Activated CD4-positive, alpha-beta T cell treated with anti-CD3 and anti-CD28 coated beads, Interleukin-2, amount 10 ng/mL, durations not matched to agents 7 days and 5 days (primary cell): ENCODE measurements at places on chromosomes 2 and 18.

- no peak overlapping the region for H3K27ac ChIP-seq
- peaks cover 18% of the 10 kb centered on the region for H3K36me3 ChIP-seq
Measured at GRCh38 chr2:231467016-231467545, 2.8 kb upstream of the NCL start.

DNA sequence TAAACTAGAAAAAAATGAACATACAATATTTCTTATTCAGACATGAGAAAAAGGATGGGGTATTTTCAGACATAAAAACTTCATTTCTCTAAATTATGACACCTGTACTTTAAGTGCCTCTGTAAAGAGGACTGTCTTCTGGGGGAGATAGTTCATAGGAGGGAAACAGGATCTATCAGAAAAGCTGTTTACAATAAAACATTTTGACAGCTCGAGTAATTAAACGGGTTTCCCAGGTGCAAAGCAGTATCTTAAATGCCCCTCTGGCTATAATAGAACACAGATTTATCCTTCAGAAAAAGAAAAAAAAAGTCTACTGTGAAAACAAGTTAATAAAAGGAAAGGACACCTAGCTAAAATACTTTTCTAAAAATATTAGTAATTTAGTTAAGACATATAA lies 311.4 kb upstream of the UBE2E3 start:
- no peaks in the 10 kb centered on the region for H3K36me3 ChIP-seq
- H3K27ac ChIP-seq = no peak overlapping the region
- H3K27me3 ChIP-seq = peaks cover 2% of the 10 kb centered on the region
- no peak overlapping the region for H3K4me3 ChIP-seq

- H3K4me1 ChIP-seq = no peaks in the 10 kb centered on the region
- DNase-seq = no peak
- H3K36me3 ChIP-seq = no peaks in the 10 kb centered on the region
- H3K4me3 ChIP-seq = no peak overlapping the region
Measured at GRCh38 chr2:182186132-182186735, 200.6 kb downstream of the PPP1R1C start.

DNA sequence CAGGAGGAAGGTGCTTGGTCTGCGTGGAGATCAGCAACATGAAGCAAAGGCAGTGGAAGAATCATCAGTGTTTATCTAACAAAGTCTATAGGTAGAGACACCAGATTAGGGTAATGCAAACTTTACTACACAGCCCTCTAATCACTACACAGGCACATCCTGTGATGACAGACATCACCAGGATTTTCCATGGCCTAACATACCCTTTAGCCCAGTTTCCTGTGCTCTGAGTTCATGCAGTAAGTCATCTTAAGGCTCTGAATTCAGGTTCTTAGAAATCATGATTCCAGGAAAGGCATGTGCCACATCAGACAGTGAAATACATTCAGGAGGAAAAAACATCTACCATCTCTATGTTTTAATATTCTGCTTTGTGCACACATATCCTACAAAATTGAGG lies 708.5 kb upstream of the SLC8A1 start:
- H3K4me1 ChIP-seq = peaks cover 8% of the 10 kb centered on the region
- DNase-seq = no peak
- H3K27ac ChIP-seq = peak overlapping the region; percentile 79
- no peak overlapping the region for H3K4me3 ChIP-seq
- H3K27me3 ChIP-seq = no peaks in the 10 kb centered on the region
- H3K36me3 ChIP-seq = no peaks in the 10 kb centered on the region

GRCh38 chr18:36162981-36163380 lies 24.3 kb upstream of the MOCOS start:
- H3K4me3 ChIP-seq = no peak overlapping the region
- DNase-seq = no peak

DNA sequence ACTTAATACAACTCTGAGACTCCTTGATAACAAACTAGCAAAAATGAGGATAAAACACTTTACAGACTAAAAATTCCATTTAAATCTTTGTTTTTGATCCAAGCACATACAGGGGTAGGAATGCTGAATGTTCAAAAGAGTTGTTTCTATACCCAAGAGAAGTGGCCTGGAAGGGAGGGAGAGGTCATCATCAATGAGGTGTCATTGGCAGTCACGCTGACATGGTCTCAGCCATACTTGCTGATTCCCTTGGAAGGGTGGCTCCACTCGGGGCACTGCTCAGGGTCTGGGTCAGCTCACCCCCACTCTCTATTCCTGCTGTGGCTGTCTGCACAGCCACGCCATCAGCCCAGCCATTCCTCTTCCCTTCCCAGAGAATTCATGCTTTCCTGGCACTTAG lies 105.2 kb upstream of the PELI1 start:
- H3K36me3 ChIP-seq = no peaks in the 10 kb centered on the region
- no peaks in the 10 kb centered on the region for H3K27me3 ChIP-seq
- H3K4me1 ChIP-seq = no peaks in the 10 kb centered on the region

GRCh38 chr2:1546901-1547300 lies 133.6 kb downstream of the TPO start:
- no peak overlapping the region for H3K4me3 ChIP-seq
- H3K27ac ChIP-seq = no peak overlapping the region
- H3K36me3 ChIP-seq = no peaks in the 10 kb centered on the region
- peaks cover 17% of the 10 kb centered on the region for H3K4me1 ChIP-seq
- DNase-seq = no peak
- H3K27me3 ChIP-seq = no peaks in the 10 kb centered on the region

GRCh38 chr2:37615804-37616676 lies 55.4 kb downstream of the CDC42EP3 start:
- peaks cover 12% of the 10 kb centered on the region for H3K36me3 ChIP-seq
- no peak overlapping the region for H3K4me3 ChIP-seq
- no peaks in the 10 kb centered on the region for H3K27me3 ChIP-seq
- H3K27ac ChIP-seq = peak overlapping the region; percentile 94
- peak; percentile 83 for DNase-seq

GRCh38 chr2:235467588-235467987 lies 26.3 kb upstream of the AGAP1 start:
- no peaks in the 10 kb centered on the region for H3K27me3 ChIP-seq
- DNase-seq = no peak
- H3K4me1 ChIP-seq = no peaks in the 10 kb centered on the region
- no peak overlapping the region for H3K27ac ChIP-seq

DNA sequence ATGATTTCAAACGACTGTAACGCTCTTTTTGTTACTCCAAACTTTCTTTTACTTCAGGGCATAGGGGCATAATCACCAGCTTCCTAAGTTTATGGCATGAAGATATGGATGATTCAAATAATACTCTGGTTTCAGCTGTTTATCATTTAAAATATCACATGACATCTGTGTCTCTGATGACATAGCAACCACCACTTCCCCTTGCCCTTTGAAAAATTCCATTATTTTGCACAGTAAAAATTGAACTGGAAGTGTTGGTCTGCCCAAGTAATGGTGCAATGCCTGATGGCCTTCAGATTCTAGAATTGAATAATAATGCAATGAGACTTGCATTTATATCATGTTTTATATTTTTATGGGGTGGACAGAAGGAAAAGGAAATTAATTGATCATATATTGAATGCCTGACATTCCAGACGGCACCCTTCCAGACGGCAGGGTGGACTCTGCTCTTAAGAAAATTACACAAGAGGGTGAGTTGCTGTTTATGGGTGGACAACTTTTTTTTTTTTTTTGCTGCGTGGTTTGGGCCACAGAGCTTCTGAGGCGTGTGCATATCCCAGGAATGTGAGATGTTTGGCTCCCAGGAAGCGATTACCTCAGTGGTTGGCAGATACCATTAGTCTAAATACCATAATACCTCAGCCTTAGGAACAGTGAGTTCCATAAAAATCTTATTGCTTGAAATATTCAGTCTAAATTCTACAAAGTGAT lies 101.7 kb upstream of the ZNF521 start:
- no peak overlapping the region for H3K4me3 ChIP-seq
- DNase-seq = no peak
- no peaks in the 10 kb centered on the region for H3K27me3 ChIP-seq
- H3K4me1 ChIP-seq = no peaks in the 10 kb centered on the region
- no peak overlapping the region for H3K27ac ChIP-seq

- H3K27me3 ChIP-seq = no peaks in the 10 kb centered on the region
- no peak for DNase-seq
- no peaks in the 10 kb centered on the region for H3K36me3 ChIP-seq
- H3K27ac ChIP-seq = no peak overlapping the region
- H3K4me3 ChIP-seq = no peak overlapping the region
Measured at GRCh38 chr2:150166313-150167051, 321.0 kb downstream of the RND3 start.

- H3K4me3 ChIP-seq = no peak overlapping the region
- no peak for DNase-seq
- no peaks in the 10 kb centered on the region for H3K36me3 ChIP-seq
- H3K4me1 ChIP-seq = no peaks in the 10 kb centered on the region
- peaks cover 3% of the 10 kb centered on the region for H3K27me3 ChIP-seq
- no peak overlapping the region for H3K27ac ChIP-seq
Measured at GRCh38 chr2:232896111-232896510, 26.0 kb downstream of the SNORC start.
